ENCODE measurements at places on chromosomes 3 and 15.
A peak's percentile ranks its signal among the peaks of the same experiment; 100 is the strongest.

DNA sequence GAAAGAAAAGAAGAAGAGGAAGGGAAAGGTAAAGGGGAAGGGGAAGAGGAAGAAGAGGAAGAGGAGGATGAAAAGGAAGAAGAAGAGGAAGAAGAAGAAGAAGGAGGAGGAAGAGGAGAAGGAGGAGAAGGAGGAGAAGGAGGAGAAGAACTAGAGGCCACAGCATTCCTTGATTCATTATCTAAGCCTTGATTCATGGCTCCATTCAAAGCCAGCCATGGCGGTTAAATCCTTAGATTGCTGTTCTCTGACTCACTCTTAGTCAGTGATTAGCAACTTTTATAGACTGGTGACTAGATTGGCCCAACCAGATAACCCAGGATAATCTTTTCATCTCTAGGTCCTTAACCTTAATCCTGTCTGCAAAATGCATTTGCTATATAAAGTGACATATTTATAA, 47.6 kb downstream of the OSTN start:
- no peak for DNase-seq

- no peak for DNase-seq
Measured at GRCh38 chr3:194083637-194084224, 52.2 kb upstream of the HES1 start.

GRCh38 chr3:29639578-29640290, 358.9 kb downstream of the RBMS3 start:
- no peak for DNase-seq

DNA sequence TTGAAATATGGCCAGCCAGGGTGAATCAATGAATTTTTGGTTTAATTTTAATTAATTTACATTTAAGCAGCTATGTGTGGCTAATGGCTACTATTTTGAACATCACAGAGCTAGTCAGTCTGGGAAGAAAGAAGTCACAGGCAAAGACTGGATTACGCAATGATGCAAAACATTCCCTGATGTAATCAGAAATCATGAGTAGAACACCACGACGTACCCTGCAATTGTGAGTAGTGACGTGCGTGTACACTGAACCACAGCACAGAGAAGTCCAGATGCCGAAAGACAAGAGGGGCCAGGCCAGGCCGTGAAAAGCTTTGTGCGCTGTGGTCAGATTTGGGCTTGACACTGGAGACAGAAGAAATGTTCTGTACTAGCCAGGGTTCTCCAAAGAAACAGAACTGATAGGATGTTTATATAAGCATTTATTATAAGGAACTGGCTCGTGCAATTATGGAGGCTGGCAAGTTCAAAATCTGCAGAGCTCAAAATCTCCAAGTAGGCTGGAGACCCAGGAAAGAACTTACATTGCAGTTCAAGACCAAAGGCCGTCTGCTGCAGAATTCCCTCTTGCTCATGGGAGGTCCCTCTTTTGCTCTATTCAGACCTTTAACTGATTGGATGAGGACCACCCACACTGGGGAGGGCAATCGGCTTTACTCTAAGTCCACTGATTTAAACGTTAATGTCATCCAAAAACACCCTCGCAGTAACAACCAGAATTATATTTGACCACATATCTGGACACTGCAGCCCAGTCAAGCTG, 44.6 kb downstream of the SH3BP5 start:
- DNase-seq = peak; percentile 60

- DNase-seq = peak; percentile 5
Measured at GRCh38 chr15:70415398-70415797, 317.7 kb upstream of the TLE3 start.

DNA sequence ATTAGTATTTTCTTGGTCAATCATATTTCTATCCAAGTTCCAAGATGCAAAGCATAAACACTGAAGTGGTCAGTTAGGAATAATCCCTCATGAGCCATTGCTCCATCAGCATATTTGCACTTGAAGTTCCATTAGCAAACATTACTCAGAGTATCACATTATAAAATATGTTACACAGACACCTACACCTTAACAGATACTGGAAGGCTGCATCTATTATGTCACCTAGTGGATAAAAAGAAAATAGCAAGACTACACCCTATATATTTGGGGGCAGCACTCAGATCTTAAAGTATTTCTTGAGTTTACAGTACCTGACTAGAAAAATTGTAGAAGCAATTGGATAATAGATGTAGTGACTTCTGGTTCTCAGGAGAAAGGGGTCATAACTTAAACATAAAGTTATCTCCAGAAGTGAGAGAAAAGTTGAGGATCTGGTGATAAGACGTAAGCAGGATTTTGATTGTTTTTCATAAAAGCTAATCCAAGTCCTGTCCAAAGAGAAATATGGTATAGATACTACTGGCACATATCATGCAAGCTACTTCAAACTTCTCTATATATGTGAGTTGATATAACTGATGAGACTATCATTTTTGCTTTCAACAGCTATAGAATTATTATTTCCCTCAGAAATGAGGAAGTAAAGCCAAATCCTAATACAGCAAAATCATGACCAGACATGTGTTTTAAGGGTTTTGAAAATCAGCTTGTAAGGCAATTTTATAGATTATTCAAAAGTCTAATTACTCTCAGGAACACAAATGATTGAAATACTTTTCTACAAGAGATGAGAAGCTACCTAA, 422.2 kb downstream of the GBE1 start:
- DNase-seq = no peak

DNA sequence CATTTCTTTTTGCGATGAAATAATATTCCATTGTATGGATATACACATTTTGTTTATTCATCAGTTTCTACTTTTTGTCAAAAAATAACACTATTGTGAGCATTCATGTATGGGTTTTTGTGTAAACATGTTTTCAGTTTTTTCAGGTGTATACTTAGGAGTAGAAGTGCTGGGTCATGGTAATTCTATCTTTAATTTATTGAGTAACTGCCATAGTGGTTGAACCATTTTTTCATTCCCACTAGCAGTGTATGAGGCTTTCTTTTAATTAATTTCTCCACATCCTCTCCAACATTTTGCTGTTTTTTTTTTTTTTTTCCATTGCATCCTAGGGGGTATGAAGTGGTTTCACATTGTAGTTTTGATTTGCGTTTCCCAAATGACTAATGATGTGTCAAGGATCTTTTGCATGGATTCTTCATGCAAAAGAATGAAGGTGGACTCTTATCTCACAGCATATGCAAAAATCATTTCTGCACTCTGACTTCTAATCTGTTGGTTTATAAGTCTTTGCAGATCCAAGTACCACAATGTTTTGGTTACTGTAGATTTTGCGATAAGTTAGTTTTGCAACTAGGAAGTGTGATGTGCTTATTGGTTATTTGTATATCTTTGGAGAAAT, 12.6 kb downstream of the ATP2C1 start:
- no peak for DNase-seq

GRCh38 chr3:46184469-46184868, 23.6 kb downstream of the CCR1 start:
- no peak for DNase-seq

GRCh38 chr15:68402432-68403160, 29.4 kb downstream of the ITGA11 start:
- no peak for DNase-seq

DNA sequence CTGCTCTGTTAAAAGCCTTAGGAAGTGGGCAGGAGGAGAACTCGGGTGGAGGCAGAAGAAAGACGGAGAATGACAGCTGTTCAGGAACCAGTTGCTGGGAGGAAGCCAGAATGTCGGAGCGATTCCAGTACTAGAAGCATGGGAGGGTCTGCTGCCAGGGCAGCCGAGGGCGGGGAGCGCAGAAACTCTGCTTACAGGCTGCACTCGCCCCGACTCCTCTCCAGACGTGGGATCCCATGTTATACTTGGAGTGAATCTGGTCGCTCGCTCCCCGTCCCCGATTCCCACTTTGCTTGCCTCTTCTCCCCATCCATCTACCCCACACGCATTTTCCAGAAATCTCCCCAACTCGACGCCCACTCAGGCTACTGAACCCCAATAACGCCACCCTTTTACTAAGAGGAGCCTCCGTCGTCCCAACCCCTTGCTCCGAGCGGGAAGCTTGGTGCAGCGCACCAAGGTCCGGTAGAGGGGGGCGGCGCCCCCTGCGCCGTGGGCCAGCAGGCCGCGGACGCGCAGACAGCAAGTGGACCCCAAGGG, 665 bp downstream of the GATM start:
- no peak for DNase-seq

- DNase-seq = peak; percentile 47
Measured at GRCh38 chr15:74889883-74890664, at the start of gene MPI. Gene MPI, plus strand, starts transcription at chr15:74890042. Its CDS starts 32 bp downstream, at chr15:74890074.

DNA sequence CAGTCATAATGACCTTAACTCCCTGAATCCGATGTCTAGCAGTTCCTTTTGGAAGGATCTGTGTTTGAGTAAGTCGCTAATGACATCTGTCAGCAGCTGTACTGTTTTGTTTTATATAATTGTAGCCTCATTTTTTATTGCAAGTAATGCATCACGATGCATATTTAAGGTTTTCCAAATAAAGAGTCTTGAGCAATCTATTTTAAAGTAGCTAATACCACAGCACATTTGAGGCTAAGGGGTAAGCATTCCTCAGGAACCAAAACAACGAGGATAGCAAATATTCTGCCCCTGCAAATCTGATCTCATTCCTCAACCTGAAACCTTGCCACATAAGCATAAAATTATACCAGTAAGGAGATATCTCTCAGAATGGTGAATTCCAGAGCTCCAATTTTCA, 98.7 kb downstream of the TBC1D5 start:
- no peak for DNase-seq

- DNase-seq = no peak
Measured at GRCh38 chr3:140243575-140243974, 308.6 kb downstream of the CLSTN2 start.

All from breast epithelium (tissue), 4 donors.